Stimulated activated CD4-positive, alpha-beta T cell treated with anti-CD3 and anti-CD28 coated beads, Interleukin-1b, Interleukin-23, amount 100 ng/mL, for 4 hours (primary cell): ENCODE measurements at places on chromosomes 3 and 15.

DNA sequence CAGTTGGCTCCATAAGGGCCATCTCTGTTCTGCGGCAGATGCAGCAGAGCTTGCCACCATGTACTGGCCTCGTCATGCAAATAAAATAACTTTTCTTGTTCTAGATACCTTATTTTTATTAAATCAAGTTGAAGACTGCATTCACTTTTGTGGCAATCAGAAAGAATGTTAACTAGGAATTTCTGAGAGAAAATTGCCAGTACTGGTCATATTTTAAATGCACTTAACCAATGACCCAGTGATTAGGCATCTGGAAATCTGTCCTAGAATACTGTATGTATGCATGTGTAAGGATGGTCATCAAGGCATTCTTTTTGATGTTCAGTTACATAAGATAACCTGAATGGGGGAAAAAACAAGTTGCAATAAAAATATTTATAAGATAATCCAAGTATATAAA lies 34.2 kb upstream of the CSPG5 start:
- no peak for DNase-seq

DNA sequence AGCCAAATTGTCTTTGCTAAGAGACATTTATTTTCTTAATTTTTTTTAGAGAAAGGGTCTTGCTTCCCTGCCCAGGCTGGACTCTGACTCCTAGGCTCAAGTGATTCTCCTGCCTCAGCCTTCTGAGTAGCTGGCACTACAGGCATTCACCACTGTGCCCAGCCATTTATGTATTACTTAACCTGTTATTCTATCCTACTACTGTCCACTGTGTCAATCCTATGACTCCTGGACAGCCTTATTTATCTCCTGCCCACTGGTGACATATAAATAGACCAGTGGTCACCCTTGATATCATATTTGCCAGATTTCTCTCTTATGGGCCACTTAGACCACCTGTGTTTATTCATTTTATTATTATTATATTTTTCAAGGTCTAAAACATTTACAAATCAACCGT lies 161.4 kb downstream of the ROBO1 start:
- no peak for DNase-seq

DNA sequence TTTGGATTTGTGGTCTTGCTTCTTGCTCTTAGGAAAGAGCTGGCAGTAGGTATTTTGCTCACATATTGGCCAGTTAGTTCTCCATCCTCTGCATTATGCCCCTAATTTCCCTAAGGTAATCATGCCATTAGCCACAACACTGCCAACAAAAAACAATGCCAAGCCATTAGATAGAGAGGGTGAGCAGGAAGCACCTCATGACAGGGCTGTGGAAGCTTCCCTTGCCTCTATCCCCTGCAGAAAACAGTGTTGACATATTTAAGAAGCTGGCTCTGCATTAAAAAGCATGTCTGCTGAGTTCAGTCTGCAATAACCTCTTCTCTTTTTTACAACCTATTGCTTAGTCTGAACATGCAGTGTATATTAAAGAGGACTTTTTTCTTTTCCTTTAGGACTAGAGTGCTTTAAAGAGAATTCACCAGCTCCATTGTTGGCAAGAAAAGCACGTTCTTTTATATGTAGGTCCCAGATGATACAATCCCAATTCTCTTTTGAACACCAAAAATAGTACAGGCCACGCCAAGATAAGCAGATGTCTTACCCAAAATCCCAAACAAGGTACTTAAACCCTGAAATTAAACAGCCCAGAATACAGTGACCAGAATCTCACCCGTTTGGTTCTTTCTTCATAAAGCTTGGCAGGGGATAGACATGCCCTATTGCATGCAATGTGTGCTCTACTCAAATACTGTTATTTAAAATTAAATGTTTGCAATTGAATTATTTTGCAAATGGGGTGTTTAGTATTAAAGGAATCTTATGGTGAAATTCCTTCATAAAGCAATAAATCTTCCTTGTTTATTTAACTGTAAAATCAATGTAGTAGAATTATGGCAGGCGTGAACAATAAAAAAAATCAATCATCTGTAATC lies 93.7 kb upstream of the UBE3A start:
- DNase-seq, result no peak

DNA sequence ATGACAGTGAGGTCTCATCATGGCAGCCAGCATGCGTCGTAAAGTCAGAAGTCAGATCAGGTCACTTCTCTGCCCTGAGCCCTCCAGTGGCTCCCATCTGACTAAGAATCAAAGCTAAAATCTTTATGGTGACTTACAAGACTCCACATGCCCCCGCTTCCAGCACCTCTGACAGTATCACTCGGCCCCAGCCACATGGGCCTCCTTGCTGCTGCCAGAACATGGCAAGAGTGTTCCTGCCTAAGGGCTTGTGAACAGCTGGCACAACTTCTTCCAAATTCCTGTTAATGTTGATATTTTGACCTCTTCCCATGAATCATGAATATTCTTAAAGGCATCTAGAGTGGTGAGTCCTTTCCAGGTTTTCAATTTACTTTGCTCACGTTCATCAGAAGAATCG lies 20.5 kb downstream of the POLR2M start:
- no peak for DNase-seq

DNA sequence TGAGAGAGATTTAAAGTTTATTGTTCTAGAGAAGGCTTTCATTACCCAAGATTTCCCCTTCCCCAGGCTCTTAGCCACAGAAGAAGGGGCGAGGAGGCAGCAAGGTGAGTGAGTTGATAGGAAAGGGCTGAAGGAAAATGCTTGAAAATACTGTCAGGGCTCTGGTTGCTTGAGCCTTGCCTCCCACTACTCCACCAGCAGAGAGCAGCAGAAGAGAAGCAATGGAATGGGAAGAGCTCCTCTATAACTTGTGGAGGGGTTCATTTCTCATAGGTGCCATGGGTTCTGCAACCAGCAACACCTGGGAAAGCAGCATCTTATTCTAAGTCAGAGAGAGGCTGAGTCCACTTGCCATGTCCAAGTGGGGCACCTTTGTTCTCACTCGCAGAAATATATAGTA lies 184.0 kb upstream of the CNTN6 start:
- DNase-seq, result no peak

DNA sequence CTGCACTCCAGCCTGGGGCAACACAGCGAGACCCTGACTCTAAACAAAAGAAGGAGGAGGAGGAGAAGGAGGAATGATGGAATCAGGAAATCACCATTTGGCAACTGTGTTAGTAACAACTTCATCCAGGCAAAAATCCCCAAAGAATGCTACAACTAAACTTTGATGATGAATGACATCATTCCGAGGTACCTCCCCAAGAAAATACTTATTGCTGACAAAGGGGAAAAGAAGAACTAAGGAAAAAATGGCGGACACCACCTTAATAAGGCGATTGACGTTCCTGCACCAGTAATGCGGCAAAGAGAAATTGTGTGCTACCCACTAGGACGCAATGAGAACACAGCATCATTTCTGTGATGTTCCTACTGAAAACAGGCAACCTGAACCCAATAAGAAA lies 78.2 kb upstream of the SLC6A11 start:
- DNase-seq, result no peak

GRCh38 chr3:142501004-142501926 lies 53.4 kb upstream of the XRN1 start:
- no peak for DNase-seq

GRCh38 chr15:68241088-68241935 lies 11.8 kb upstream of the CLN6 start:
- DNase-seq, result no peak

DNA sequence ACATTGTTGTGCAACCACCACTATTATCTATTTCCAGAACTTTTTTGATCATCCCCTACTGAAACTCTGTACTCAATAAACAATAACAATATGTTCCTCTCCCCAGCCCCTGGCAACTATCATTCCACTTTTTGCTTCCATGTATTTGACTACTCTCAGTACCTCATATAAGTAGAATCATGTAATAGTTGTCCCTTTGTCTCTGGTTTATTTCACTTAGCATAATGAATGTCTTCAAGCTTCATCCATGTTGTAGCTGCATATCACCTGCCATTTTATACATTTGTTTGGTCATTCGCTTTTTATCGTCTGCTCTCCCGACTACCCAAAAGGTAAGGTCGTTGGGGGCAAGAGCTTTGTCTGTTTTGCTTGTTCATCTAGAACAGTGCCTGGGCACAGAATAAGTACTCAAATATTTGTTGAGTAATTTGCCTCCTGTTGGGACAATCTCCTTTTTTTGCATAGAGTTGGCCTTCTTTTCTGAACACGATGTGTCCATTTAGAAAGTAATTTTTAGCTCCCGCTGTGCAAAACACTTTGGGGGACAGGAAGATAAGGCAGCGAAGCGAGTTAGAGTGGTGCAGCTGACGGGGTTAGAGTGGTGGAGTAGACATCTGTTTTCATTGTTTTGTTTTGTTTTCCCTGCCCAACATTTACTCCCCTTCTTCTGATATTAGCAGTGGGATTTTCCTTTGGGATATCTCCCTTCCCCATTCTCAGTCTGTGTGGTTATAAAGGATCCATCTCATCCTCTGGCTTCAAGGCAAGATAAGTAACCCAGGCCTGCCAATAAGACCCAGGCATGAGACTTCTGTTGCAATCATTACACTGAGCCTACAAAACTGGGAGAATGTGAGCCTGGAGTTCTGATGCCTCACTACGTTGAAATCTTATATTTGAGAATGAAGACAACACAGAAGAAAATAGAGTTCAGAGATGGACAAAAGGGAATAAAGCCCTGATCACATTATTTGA lies 83.4 kb upstream of the RNU6-1 start:
- DNase-seq, result no peak

- no peak for DNase-seq
Observed at GRCh38 chr3:162863579-162863978, 1367.0 kb downstream of the OTOL1 start.

GRCh38 chr3:22615790-22616189 lies 587.3 kb upstream of the UBE2E2 start:
- no peak for DNase-seq

DNA sequence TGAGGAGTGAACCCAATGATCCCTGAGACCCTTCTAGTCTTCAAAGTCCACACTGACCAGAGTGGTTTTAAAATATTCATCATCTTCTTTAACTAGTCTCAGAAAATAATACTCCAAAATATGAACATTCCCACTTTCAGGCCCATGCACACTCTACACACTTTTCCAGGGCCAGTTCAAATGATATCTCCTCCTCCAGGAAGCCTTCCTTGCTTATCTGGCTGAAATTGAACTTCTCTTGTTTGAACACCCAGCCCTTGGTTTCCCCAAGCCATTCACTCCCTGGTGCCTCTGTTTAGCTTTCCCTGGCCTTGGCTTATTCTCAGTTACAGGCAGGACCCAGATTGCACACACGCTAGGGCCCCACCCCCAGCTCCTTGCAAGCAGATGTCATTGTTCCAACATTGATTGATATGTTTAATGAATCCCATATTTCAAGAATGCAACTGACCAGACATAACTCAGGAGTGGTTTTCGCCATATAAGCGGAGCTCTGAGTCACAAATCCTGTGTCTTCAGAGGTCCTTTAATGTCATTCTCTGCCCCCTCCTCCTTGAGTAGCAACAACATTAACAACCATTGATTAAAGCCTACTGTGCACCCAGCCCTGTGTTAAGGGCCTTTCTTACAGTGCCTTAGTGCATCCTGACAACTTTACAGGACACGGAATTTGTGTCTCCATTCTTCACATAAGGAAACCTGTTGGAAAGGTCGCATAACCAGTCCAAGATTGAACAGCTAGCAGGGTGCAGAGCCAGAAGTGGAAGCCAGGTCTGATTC lies 2.1 kb downstream of the ITGA11 start:
- DNase-seq, result no peak

GRCh38 chr3:113255100-113255853 lies 43.9 kb downstream of the BOC start:
- DNase-seq, result no peak

GRCh38 chr15:73684581-73685455 lies 635 bp downstream of the CD276 start:
- no peak for DNase-seq

GRCh38 chr3:43348350-43348749 lies 62.0 kb downstream of the SNRK start:
- no peak for DNase-seq
